ENCODE measurements at places on chromosomes 16 and 17.

GRCh38 chr16:67425580-67425979 lies 5.3 kb upstream of the HSD11B2 start:
- DNase-seq, result no peak

GRCh38 chr16:78490847-78491246 lies 391.4 kb downstream of the WWOX start:
- DNase-seq, result no peak

DNA sequence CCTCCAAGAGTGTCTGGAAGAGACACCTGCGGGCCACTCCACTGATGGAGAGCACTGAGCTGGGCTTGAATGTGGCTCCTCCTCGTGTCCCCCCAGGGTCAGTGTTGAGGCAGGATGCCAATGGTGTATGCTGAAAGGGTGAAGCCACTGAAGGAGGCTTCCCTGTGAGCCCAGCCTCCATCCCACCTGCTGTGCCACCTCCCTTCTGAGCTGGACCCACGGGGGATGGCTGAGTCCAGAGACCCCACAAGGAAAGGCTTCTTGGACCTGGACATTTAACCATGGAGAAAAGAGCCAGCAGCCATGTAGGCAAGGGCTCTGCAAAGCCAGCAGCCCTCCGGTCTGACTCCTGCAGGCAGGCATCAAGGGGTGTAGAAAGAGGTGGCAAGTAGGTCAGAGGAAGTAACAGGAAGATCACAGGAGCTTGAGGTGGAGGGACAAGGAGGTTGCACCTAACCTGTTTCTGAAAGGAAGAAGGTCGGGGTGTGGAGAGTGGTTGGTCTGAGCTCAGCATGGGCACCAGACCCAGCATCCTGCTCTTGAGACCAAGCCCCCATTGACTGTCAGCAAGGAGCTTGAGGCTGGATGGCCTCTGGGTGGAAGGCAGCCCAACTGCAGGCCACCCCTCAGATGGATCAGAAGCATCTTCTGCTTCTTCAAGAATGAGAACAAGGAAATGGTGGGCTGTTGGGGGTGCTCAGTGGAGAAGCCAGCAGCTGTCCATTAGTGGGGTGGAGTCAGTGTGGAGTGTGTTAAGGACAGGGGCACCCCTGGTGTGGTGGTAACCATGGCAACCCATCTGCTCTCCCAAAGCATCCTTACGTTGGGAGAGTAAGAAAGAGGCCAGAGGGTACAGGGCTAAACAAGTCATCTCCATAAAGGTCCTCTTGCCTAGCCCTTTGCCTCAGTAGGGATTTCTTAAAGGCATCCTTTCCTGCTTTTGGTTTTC lies 80.7 kb downstream of the PLD6 start:
- no peak for DNase-seq

DNA sequence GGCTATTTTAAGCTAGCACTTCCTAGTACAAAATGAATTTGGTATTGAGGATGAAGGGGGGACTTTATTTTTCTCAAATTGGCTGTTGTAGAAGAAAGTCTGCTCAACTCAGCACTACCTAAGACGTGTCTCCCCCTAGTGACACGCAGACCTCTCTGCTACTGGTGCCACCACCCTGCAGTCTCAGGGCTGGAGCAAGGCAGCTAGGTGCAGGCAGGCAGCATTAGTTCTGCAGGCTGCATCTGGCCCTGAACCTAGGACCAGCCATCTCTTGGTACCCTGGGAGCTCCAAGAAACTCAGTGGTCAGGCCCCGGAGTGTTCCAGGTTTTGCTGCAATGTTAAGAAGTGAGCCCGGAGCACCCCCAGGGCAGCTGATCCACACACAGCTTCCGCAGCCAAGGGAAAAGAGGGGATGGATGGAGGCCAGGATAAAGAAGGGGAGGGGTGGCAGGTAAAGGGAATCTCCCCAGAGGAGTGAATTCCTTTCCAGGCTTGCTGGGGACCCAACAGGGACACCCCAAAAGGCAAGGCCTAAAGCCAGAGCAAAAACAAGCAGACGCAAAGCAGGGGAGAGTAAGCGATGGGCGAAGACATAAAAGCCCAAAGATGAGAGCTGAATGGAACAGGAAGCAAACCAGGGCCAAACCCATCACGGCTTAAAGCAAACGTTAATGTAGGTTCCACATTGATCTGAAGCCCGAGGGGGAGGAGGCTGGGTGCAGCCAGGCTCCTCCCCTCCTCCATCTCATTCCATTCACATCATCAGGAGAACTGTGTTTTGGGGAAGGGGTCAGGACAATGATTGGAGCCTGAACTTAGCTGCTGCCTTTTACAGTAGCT lies 200.5 kb downstream of the ZFHX3 start:
- no peak for DNase-seq

DNA sequence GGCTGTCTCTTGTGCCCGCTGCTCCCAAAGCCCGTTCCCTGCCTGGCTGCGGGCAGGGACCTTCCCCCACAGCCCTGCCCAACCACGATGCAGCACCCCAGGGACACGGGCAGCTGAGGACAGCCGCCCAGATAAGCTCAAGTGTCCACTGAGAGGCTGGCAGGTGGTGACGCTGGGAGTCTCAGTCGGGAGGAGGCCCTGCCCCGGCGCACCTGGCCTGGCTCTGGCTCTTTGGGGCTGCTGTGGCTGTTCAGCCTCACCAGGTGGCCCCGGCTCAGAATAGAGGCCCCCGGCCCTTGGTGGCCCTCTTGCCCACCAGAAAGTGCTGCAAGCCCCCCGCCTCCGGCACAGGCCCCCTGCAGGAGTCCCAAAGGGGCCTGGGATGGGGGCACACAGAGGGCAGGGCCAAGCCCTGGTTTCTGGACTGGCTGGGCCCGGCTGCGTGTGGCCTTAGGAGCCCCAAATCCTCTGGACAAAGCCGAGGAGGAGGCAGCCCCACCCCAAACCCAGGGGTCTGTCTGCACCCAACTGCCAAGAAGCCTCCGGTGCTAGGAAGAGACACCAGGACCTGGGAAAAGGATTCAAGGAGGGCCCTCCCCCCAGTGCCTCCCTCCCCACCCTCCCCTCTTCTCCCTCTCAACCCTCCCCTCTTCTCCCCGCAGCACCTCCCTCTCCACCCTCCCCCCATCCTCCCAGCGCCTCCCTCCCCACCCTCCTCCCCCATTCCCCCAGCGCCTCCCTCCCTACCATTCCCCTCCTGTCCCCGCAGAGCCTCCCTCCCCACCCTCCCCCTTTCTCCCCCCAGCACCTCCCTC lies 5.3 kb downstream of the NTHL1 start:
- DNase-seq, result no peak

GRCh38 chr16:90031186-90031930 lies 12.1 kb upstream of the DBNDD1 start:
- DNase-seq, result no peak
